ENCODE measurements at places on chromosomes 12 and 14.

DNA sequence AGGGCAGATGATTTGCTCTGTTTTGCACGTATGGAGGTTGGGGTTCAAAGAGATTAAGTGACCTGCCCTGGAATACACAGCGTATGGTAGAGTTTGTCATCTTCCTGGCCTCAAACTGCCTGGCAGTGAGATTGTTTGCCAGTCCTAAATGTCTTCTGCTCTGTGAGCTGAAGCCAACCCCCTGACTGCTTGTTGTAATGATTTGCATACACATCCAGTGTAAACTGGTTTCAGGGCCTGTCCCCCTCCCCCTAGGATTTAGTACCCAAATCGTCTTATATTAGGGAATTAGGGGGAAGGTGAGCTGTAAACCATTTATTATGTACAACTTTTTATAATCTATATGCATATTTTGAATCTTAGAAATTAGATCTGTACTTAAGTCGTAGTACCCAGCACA is 38.4 kb downstream of the AKAP3 start:
- no peak for DNase-seq

GRCh38 chr14:47674148-47674542 is 1.3 kb downstream of the MDGA2 start:
- DNase-seq, result peak; percentile 20

DNA sequence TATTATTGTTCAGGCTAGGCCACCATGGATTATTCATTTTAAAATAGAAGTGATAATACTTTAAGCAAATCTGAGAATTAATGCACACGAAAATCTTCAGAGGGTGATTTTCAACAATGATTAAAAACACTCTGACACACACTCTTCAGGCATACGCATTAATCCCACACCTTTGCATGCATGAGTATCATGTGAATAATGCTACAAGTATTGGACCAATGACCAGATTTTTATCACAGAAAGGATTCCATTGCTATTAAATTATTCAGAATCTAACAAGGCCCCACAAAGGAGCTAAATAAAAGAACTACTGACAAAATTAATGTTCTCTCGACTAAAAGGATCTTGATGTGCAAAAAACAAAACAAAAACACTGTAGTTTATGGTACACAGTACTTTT is 11.1 kb downstream of the EPS8 start:
- no peak for DNase-seq

- no peak for DNase-seq
Observed at GRCh38 chr12:43402436-43402835, 149.6 kb downstream of the ADAMTS20 start.

DNA sequence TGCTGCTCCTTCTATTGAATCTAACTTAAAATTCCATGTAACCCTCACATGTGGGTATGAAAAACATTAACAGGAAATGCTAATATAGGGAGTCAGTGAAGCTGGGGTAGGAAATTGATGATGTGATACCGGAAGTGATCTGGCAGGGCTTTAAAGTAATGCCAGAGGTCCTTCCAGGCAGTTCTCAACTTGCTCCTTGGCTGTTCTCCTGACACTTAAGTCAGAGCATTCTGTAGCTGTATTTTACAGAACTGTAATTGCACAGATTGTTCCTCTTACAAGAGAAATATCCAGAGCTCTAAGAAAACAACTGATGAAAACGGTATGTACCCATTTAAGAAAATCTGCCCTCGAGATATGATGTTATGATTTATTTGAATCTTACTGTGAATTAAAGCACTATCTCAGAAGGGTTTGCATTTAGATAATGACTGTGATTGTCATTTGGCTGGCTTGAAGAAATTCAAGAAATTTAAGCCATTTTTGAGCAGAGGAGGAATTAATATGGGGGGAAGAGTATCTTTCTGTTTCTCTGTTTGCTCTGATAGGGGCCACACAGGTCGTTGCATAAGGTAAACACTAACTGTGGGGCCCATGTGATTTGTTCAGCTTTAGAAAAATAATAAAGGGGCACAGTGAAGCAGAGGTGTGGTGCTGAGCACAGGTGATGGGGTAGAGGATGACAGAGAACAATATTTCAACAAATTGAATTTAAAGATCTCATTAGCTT is 88.4 kb downstream of the BBS10 start:
- no peak for DNase-seq

- DNase-seq, result peak; percentile 72
Observed at GRCh38 chr14:34498684-34499412, 36.8 kb upstream of the SPTSSA start.

DNA sequence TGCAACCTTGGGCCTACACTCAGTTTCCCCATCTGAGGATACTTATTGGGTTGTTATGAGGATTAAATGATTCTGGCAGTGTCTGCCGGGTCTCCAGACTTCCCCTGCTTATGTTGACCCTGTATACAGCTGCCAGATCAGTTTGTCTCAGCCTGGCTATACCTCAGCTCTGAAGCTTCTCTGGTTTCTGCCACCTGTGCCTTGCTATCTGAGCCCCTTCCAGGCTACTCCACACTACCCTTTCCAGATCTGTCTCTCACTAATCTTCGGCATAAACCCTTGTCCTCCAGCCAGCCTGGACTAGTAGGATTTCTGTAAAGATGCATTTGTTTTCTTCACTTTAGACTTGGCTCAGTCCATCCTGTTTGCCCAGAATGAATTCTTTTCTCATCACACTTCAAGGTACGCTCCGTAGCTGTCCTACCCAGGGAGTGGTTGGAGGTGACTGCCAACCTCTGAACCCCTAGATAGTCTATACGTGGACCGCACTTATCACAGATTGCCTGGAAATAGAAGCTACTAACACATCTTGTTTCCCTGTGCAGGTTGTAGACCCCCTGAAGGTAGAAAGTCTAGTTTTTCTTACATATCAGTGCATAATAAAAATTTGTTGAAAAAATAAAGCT is 422.4 kb downstream of the RAD51B start:
- DNase-seq, result no peak

DNA sequence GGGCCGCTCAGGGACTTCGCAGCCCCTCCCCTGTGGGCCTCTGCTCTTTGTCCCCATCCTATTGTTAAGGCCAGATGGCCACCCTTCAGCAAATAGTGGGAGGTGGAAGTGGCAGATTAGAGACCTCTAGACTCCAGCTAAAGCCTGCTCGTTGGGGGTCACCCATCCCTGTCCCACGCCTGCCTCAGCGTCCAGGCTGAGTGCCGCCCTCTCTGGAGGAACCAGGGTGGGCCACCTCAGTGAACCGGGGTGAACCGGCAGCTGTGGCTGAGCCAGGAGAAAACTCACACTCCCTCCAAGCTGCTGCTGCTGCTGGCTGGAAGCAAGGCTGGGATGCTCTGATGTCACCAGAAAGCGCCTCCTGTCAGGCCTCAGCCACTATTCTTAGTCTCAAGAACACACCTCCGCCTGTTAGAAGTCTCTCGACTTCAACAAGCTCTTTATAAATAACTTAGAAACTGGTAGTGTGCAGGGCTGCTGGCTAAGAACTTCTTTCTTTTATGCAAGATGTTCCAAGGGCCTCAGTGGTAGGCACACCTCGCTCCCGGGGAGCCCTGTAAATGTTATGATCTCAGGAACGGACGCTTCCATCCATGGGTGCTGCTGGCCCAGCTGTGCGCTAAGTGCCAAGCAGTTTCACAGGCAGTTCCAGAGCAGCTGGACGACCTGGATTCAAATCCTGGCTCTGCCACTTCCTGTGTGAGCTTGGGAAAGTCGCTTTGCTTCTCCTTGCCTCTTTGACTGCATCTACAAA is 19.8 kb upstream of the TESC start:
- DNase-seq, result no peak

DNA sequence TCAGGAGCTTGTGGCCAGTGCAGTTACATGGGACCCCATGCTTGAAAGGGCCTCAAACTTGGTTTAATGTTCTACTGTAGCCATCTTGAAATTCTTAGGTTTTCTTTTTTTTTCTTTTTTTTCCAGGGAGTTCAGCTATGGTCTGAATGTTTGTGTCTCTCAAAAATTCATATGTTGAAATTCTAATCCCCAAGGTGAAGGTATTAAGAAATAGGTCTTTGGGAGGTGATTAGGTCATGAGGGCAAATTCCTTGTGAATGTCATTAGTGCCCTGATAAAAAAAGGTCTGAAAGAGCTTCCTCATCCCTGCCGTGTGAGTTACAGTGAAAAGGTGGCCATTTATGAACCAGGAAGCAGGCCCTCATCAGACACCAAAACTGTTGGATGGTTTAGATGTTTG is 324.1 kb downstream of the C12orf75 start:
- no peak for DNase-seq

DNA sequence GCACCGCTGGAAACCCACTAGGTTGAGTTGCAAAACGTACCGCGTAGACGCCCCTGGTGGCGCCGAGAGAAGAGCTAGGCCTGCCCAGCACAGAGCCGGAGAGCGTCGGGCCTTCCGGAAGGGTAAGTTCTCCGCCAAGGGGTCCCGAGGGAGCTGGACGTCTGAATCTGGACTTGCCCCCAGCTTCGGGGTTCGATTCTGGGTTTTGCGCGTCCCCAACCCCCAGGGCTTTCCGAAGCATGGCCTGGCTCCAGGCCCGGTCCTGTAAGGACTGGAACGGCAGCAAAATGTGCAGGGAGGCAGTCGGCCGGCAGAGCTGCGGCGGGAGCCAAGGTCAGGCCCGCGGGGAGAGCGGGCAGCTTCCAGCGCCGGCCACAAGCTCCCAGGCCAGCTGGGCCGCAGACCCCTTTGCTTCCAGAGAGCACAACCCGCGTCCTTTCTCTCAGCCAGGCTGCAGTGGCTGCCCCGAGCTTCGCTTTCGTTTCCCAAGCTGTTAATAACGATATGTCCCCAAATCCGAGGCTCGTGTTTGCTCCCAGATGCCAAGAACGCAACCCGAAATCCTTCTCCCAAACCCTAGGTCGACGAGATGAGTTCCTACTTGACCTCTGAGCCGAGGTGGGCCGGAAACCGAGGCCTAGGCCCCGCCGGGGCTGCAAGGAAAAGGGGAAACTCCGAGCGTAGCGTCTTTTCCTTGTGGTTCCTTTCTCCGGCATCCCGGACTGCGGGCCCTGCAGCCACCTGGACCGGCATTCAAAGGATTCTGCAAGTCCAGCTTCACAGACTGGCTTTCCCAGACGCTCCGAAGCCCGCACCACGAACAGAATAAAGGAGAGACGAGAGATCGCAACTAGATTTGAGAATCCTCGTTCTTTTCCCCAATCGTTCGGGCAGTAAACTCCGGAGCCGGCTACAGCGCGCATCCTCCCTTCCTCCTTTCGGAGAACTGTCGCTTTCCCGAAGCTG is 3.2 kb upstream of the TBX5 start:
- no peak for DNase-seq

DNA sequence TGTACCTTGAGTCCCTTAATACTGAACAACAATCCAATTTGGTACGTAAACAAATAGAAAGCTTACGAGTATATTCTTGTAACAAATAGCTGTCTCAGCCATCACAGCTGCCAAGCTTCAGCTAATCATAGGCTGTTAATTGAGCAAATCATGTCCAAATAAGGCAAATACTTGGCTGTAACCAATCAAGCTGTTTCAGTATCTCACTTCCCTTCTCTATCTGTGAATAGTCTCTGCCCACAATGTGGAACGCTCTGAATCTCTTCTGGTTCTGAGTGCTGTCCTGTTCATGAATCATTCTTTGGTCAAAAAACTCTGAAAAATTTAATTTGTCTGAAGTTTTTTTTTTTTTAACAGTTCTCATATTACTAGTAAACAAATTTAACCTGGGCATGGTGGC is 5.8 kb upstream of the NEMF start:
- no peak for DNase-seq

GRCh38 chr12:41942354-41942753 is 202.3 kb downstream of the GXYLT1 start:
- DNase-seq, result no peak

GRCh38 chr12:4119157-4119761 is 154.3 kb upstream of the CCND2 start:
- DNase-seq, result no peak

DNA sequence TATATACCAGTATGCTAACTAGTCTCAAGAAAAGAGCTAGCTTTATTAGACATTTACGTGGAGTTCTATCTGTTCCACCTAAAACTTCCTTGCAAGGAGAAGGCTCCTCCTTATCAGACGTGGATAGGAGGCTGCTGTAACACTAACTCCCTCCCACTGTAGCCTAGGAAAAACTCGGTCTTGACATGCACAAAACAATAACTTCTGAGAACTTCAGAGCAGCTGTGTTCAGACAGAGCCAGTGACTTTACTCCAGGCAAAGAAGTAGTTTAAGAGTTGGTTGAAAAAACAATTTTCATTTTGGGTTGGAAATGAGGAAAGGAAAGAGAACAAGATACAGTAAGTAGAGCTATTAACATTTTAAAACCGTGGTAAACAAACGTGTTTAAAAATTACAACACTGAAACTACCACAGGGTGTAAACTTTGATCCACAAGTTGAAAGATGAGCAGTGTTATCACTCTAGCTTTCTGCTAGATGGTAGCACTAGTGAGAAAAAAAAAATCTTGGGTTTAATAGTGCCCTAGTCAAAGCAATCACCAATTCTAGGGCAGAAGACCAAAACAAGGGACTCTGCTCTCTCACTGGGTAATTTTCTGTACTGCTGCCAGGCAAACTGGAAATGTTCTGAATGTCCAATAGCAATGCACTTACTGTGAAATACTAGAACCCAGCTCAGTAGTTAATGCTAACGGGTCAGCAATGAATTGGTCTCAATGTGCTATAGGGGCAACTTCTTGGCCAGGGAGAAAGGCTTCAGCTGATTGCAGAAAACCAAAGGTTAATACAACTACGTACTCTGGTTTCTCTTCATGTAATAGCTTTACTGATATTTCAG is 2.4 kb downstream of the ATF7 start:
- DNase-seq, result no peak

GRCh38 chr12:958588-959123 is 9.2 kb upstream of the RAD52 start:
- DNase-seq, result peak; percentile 15

- no peak for DNase-seq
Observed at GRCh38 chr12:27619308-27619707, 76.9 kb upstream of the REP15 start.

DNA sequence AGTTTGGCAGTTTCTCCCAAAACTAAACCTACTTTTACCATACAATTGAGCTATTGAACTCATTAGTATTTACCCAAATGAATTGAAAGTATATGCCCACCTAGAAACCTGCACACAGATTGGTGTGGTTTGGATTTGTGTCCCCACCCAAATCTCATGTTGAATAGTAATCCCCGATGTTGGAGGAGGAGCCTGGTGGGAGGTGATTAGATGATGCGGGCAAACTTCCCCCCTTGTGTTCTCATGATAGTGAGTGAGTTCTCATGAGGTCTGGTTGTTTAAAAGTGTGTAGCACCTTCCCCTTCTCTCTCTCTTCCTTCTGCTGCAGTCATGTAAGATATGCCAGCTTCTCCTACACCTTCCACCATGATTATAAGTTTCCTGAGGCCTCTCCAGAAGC is 4.0 kb upstream of the KRT6C start:
- no peak for DNase-seq

- DNase-seq, result peak; percentile 58
Observed at GRCh38 chr14:83463500-83464098, 1929.9 kb upstream of the SEL1L start.
